ENCODE measurements at places on chromosomes 7 and 10.

DNA sequence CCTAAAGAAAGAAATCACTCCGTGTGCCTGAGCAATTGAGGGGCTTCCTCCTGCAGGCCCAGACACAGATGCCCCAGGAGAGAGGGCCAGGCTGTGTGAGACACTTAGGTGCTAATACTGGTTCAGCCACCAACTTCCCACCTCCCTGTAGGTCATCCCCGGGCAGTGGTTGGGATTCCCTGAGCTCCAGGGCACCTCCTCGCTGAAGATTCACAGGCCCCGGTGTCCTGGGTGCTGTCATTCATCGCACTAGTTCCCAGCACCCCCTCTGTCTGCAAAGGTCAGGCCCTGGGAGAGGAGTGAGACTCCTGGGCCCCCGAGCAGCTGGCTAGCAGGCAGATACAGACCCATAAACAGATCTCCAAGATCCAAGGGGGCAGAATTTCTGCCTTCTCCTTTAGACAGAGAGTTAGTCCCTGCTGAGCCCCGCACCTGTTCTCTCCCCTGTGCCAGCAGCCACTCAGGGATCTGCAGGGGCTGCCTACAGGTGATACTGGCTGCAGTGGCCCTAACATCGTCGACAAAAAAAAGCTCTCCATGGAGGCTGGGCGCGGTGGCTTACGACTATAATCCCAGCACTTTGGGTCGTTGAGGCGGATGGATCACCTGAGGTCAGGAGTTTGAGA is 38.2 kb upstream of the GTF2I start:
- peak; percentile 49 for DNase-seq

GRCh38 chr7:652881-653280 is 73.6 kb upstream of the DNAAF5 start:
- DNase-seq: no peak

DNA sequence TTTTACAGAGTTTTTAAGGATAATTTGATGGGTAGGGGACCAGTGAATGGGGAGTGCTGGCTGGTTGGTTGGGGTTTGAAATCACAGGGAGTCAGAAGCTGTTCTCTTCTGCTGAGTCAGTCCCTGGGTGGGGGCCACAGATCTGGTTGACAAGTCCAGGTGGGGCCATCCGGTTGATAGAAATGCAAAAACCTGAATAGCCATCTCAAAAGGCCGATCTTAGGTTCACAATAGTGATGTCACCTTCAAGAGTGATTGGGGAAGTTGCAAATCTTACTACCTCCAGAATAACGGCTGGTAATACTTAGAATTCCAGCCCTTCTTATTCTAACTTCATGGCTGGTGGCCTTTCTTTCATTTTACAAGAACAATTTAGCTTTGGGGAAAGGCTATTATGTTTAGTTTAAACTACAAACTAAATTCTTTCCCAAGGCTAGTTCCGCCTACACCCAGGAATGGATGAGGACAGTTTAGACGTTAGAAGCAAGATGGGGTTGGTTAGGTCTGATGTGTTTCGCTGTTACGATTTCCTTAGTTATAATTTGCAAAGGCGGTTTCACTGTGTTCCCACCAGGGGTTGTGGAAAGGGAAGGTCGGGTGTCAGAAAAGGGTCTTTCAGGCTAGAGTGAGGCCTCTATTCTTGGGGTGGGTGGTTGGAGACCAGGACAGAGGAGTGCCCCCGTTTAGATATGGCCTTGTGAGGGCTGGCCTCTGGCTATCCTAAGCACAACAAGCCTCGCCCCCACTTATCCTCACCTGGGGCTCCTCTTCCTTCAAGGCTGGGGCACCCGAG is 27.4 kb downstream of the IFT22 start:
- DNase-seq: no peak

DNA sequence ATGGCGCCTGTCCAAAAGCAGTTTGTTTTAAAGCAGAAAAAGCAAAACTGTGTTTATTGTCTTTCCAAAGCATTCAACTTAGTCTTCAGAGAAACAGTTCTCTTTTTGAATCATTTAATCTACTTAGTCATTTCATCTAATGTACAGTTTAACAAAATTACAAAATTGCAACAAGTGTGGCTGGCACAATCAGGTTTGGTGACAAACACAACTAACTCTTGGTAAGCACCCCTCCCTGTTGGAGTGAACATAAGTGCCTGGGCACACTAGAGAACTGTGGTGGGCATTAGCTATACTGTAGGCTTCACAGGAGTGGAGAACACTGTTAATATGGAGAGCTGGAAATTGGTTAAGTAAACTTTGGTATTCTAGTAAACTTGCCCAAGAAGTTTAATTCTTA is 6.9 kb downstream of the CREM start:
- DNase-seq: no peak

DNA sequence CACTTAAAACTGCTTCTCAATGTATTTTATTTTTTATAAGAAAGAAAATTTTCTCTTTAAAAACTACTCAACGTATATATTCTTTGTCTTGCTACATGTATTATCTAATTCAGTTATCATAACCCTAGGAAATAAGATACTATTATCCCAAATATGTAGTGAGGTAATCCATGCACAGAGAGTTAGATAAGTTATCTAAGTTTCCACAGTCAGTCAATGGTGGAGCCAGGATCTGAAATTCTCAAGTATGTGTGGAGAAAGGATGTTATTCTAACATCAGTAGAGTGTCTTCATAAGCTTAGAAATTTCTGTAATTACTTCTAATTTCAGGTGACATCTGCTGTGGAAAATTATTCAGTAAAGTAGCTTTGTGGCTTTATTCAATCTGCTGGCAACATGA is 239.9 kb downstream of the CSTF2T start:
- no peak for DNase-seq

DNA sequence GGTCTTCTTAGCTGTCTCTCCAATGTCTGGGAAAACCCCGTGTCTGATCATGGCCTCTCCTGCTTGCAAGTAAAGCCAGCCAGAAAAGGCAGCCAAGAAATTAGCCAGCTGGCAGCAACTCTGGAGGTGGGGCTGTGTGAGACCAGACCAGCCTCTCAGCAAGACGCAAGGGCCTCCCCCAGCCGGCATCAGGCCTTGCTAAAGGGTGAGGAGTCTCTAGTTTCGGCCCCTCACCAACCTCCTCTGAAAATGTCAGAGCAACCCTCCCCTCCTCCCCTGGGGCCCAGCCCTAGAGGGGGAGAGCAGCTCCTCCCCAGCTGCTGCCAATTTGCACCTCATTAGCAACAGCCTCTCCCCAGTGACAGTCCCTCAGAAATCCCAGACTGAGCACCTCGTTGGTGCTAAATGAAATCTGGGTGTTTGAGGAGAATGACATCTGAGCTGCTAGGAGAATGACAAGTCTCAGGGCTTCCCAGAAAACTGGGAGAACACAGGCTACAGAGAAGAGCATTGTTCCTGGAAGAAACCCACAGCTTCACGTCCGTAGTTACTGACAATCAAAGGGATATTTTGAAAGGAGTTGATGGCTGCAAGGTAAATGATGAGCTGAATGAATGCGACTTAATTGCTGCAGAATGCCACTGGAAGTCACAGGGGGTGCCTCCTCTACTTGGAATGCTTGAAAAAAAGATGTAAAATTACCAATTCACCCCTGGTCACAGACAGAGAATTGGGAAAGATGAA is 25.9 kb downstream of the DGKI start:
- DNase-seq: no peak

DNA sequence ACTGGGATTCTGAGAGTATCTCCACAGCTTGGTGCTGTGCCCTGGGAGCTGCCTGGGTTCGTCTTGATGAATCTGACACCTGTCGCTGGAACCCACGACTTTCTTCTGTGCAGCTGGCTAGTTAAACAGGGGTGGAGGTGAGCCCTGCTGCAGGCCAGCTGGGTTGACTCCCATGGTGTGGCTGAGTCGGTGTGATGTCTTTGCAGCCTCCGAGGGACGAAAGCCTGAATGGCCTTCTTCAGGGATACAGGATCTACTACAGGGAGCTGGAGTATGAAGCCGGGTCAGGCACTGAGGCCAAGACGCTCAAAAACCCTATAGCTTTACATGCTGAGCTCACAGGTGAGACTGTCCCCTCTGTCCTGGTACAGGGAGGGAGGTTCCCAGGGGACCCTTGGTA is 508.1 kb upstream of the FOXK1 start:
- no peak for DNase-seq

DNA sequence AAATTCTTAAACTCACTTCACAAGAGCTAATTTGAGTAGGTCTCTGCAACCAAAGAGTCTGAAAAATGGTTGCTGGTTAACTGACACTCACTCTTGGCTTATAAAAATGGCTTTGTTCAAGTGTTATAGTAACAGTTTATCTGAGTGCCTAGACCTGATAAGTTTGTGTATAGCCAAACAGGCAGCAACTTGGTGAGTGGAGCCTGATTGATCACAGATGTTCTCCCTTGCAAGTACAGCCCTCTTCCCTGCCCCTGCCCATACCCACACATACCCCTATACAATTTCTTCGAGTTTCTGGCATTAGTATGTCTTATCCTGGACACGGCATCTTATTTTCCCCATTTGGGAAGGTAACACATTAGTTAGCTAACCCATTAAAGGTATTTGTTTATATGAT is 149.5 kb downstream of the SLC16A9 start:
- no peak for DNase-seq

DNA sequence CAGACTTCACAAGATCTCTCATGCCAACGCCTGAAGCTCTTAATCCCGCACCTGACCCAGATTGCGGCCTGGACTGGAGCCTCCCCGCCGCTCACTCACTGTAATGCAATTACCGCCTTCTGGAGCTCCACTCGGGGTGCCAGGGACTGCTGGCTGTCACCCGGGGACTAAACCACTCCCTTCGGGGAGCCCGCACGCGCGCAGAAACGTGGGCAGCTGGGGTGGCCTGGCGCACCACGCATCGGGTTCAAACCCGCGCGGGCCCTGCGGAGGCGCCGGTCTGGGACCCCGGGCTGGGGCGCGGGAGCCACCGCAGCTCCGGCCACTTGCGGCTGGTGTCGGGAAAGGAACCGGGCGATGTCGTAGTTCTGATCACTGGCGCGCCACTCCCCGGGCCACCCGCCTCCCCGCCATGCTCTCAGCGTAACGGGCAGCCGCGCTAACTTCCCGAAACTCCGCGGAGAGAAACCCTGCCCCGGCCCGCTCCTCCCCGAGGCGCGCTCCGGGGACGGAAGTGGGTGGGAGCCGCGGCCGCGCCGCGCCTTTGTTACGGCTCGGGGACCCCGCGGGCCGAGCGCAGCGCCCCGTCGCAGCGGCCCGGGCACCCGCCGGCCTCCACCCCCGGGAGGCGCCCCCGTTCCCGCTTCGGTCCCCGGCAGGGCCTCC is 100.3 kb upstream of the SVIL start:
- DNase-seq: no peak

- no peak for DNase-seq
Observed at GRCh38 chr10:22103701-22104470, 100.4 kb upstream of the DNAJC1 start.

DNA sequence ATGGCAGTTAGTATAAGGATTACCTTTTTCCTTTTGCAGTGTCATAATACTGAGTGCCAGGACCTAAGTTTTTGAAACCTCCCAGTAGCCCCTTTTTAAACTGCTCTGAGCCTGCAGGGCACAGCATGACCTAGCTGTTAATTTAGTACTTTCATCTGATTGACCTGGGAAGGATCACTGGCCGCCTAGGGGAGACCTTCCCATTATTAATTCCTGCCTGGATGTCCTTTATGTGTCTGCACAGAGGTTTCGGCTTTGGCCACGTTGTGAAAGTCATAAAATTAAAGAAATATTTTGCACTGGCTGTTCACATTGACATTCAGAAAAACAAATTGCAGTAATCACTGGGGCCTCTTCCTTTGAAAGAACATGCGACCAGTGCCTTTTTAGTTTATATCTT is 290.2 kb downstream of the SDK1 start:
- DNase-seq: no peak

GRCh38 chr10:35265435-35265834 is 70.9 kb upstream of the CCNY start:
- no peak for DNase-seq

- DNase-seq: no peak
Observed at GRCh38 chr7:107644309-107644974, 16.2 kb upstream of the SLC26A4 start.

GRCh38 chr10:74862625-74863024 is 36.2 kb downstream of the KAT6B start:
- no peak for DNase-seq

GRCh38 chr7:22318376-22318775 is 38.6 kb downstream of the RAPGEF5 start:
- no peak for DNase-seq

DNA sequence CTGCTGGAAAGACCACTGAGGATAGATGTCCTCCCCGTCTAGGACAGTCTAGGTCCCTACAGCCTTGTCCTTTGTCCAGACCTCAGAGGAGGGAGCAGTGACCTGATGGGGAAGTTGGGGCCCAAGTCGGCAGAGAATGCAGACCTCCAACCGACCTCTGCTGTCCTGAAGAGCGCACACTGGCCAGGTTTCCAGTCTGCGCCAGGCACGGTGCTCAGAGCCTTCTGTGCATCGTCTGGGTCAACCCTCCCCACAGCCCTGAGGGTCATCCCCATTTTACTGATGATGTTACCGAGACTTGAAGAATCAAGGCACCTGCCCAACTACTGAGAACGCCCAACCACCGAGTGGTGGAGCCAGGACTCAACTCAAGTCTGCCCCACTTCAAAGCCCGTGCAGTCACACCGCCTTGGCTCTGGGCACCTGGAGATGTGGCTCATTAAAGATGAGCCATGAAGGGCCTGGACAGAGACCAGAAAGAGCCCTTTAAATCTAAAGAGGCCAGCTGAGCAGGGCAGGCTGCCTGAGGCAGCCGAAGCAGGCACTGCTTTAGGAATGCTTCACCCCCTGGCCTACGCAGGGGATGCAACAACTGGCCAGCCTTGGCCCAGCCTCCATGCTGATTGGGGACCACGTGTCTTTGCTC is 4.4 kb downstream of the ITPRIP start:
- DNase-seq: peak; percentile 85

GRCh38 chr10:11236234-11236633 is 218.6 kb downstream of the CELF2 start:
- no peak for DNase-seq

DNA sequence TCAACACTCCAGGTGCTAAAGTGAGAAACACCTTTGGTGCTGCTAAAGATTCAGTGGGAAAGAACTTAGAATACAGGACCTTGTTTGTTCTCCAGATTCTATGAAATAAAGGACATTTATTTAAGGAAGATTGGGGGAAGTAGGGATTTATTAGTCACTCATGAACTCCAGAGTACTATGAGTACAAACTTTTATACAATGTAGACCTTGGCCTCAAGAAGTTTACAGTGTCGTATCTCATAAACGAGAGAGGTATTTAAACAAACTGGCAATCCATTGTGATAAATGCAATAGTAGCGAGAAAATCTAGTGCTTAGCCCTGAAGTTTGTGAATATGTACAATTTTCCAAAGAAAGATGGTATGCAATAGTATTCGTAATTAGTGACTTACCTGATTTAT is 59.1 kb downstream of the TES start:
- no peak for DNase-seq

GRCh38 chr10:24894309-24894708 is 58.1 kb downstream of the PRTFDC1 start:
- DNase-seq: no peak
